Activated effector memory CD4-positive, alpha-beta T cell treated with anti-CD3 and anti-CD28 coated beads, Interleukin-2, amount 50 U/mL, for 16 hours (primary cell): ENCODE measurements at places on chromosomes 16 and 17.

- no peak for DNase-seq
Measured at GRCh38 chr17:82602487-82602886, 45.8 kb downstream of the WDR45B start.

GRCh38 chr17:14302091-14302430, 1.2 kb downstream of the HS3ST3B1 start:
- peak; percentile 87 for DNase-seq

DNA sequence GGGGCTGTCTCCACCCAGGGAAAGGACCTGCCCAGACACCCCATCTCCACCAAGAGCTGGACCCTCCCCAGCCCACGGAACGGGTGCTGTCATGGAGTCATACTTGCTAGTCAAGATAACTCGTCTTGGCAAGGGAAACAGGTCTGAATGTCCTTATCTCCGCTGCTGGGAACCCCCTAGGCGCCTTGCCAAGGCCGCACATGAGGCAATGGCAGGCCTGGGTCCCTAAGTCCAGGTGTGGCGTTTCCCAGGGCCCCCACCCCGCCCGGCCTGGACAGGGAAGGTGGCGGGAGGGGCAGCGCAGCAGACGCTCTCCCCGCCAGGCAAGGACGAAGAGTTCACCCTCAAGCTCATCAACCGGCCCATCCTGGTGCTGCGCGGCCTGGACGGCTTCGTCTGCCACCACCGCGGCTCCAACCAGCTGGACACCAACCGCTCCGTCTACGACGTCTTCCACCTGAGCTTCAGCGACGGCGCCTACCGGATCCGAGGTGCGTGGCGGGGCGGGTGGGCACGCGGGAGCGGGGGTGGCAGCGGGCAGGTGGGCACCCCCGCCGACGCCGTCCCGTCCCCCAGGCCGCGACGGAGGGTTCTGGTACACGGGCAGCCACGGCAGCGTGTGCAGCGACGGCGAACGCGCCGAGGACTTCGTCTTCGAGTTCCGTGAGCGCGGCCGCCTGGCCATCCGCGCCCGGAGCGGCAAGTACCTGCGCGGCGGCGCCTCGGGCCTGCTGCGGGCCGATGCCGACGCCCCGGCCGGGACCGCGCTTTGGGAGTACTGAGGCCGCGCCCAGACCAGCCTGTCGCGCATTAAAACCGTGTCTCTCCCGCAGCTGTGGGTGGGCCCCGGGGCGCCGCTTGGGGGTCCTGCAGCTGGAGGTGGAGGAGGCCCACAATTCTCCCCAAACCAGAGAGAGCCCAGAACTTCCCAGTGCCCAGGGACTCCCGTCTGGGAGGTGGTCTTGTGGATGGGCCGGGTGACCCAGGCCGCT, 8.4 kb downstream of the FSCN2 start:
- no peak for DNase-seq

- no peak for DNase-seq
Measured at GRCh38 chr17:36641331-36641876, 40.0 kb downstream of the MRM1 start.

DNA sequence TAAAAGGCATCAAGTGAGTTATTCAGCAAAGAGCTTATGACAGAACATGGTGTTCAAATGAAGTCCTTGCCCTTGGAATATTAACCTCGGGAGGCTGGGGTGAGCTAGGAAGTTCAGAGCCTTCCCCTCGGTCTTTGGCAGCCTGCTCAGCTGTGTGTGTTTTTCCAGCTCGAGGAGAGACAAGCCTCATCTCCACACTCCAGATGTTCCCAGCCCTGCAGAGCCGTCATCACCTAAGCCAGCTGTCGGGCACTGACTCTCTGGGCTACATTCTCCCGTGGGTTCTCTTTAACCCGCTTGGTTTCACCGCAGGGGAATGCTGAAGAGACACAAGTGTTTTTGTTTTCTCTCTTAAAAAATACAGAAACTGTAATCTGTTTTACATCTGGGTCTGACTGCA, 47.1 kb downstream of the IRX3 start:
- no peak for DNase-seq

DNA sequence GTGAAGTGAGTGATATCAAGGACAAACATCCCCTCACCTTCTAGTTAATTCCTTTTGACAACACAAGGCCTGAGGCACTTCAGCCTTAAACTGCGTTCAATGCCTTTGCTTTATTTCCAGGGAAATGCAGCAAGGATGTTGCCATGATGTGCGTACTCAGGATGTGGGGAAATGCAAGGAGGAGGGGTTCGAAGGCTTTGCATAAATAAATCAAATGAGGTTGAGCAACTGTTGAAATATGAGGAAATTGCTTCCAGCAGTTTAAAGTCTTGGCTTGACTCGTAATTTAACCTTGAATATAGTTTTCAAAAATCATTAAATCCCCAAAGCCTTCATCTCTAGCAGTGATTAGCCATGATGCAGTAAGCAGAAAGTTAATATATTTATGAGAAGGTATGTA, 81.8 kb upstream of the CCL2 start:
- no peak for DNase-seq

GRCh38 chr16:588639-588888, 1.3 kb upstream of the RAB40C start:
- peak; percentile 87 for DNase-seq

GRCh38 chr16:48350736-48351135, 34.5 kb downstream of the SIAH1 start:
- DNase-seq, result no peak

- no peak for DNase-seq
Measured at GRCh38 chr17:28046034-28046825, 3.8 kb downstream of the NLK start.

DNA sequence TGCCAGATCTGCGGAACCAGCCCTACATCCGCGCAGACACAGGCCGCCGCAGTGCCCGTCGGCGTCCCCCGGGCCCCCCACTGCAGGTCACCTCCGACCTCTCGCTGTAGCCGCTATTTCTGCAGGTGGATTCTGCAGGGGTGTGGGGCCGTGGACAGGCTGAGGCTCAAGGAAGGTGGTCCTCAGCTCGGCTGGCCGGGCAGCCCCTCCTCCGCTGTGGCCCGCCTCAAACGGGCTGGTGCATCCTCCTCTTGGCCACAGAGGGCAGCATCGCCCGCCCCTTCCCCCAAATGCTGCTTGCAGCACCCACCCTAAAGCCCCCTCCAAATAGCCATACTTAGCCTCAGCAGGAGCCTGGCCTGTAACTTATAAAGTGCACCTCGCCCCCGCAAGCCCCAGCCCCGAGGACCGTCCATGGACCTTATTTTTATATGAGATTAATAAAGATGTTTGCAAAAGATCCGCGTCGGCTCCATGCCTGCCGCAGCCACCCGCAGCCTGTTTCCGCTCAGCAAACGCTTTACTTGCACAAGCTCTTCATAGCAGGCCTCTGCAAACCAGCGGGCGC, 14.9 kb downstream of the SPATA32 start:
- DNase-seq, result no peak

- DNase-seq, result no peak
Measured at GRCh38 chr17:40281663-40282062, 6.0 kb upstream of the CDC6 start.

DNA sequence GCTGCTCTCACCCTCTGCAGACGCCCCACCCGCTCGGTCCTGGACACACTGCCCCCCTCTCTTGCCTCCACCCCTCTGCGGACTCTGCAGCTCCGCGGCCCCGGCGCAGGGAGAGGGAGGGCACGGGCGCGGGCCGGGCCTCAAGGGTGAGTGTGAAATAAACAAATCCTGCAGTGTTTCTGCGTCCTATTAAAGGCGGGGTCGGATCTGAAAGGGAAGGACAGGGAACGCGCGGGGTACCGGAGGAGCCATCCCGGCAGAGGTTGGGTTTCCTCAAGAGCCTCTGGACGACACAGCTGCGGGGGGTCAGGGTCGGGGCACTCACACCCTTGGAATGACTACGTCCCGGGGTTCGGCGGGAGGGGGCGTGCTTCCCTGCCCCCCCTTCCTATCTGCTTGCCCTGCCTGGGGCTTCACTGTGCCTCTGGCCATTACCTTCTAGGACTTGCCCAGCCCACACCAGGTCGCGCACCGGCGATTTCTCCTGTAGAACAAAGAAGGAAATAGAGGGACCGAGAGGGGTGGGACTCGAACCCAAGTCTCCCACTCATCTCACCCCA, 466 bp upstream of the HSF4 start:
- DNase-seq, result no peak

DNA sequence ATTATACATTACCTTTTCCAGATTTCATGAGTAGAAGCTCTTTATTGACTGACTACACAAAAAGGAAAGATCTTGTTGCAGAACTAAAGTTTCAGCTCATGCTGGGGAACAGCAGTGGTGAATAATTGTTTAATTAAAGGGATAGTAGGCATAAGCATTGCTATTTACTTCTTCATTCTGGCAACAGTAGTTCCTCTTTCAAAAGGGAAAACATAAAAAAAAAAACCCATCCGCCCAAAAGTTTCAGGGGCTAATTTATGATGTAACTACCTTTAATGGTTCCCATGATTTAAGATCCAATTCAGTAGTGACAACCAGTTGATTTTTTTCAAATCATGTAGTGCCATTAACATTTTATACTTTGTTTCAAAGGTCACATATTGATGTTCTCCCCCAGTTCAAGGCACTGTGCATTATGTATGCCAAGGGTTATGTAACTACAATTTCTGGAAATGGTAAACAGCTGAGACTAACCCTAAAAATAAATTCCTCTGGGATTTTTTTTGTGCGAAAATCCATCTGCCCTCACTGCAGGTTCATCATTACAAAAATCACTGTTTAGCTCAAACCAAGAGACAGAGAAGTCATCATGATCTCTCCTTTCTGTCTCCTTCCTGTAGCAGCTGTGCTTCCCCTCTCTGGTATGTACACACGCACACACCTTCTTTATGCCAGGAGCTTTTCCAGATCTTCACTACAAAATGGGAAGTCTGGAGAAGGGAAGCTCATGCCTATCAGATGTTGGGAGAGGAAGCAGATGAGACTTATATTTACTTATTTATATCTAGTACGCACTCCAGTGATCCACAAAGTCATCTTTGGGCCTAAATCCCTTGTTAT, 2.2 kb upstream of the PHLPP2 start:
- no peak for DNase-seq

GRCh38 chr17:38918916-38919315, 6.5 kb upstream of the LASP1NB start:
- DNase-seq, result no peak

GRCh38 chr17:2982854-2983253, 80.6 kb downstream of the OR1D5 start:
- no peak for DNase-seq

DNA sequence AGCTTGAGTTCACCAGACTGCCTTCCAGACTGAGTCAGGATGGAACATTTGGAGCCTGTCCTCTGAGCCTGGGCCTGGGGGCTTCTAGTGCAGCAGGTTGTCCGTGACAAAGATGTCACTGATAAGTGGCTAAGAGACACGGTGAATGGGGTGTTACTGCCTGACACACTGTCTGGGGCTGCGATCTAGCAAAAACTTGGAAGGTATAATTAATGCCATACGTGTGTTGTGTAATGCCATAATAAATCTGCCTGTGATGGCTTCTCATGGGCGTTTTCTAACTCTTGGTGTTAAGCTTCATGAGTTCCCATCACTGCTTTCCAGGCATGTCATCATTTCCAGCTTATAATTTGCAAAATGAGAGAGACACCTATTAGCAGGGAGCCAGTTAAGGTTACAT, 215.4 kb downstream of the UTP18 start:
- no peak for DNase-seq

DNA sequence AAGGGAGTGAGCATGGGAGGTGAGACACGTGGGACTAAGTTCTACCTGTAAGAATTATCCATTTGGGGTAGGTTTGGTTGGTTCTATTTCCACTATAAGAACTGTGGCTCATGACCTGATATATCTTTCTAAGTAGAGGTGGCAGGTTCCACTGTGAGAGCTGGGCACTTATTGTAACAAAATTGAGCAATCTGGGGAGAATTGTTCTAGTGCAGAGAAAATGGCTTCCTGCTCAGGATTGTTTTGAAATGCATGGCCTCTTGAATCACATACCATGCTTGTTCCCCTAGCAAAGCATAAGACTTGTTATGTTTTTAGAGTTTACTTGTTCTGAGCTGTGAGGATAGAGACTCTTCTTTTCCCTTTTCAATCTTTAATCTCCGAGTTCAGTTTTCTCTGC, 125.9 kb downstream of the MAP2K6 start:
- DNase-seq, result no peak

- DNase-seq, result peak; percentile 87
Measured at GRCh38 chr16:84599521-84600202, 18.2 kb downstream of the COTL1 start.

DNA sequence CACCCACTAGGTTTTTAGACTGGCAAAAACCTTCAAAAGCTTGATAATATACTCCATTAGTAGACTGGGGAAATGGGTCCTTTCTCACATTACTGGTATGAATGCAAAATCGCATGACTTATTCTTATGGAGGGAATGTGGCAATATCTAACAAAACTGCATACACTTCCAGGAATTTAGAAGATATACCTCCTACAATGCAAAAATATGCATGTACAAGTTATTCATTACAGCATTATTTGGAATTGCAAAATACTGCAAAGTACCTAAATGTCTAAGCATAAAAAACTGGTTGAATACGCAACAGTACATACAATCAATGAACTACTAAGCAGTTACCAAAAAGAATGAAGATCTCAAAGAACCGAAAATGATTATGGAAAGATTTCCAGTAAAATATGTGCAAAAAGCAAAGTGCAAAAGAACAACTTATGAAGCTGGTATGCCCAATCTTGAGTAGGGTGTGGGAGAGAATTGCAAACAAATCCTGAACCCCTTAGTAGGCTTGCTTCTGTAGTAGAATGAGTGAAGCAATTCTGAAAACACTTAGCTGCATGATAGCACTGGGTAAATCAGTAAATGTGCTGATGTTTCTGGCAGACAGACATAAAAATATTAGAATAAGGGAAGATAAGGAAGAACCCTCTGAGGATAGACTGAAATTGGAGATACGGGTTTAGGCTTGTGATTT, 180.1 kb downstream of the PARN start:
- DNase-seq, result no peak

DNA sequence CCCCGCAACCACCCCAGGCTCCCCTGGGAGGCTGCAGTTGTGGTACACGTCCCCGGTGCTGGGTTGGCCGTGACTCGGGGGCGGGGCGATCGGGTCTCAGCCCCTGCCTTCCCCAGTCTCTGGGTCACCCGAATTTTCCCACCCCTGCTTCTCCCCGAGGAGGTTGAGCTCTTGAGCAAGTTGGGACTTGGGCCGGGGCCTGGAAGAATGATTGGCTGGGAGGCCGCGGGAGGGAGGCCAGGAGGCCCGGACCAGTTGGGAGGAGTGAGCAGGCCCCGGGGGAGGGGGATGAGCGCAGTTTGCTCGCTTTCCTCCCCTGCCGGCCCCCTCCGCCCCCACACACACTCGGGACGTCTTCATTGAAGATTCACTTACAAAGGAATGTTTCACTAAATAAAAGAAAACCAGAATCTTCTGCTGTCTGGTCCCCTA, 4.5 kb upstream of the HEXIM1 start:
- peak; percentile 63 for DNase-seq

DNA sequence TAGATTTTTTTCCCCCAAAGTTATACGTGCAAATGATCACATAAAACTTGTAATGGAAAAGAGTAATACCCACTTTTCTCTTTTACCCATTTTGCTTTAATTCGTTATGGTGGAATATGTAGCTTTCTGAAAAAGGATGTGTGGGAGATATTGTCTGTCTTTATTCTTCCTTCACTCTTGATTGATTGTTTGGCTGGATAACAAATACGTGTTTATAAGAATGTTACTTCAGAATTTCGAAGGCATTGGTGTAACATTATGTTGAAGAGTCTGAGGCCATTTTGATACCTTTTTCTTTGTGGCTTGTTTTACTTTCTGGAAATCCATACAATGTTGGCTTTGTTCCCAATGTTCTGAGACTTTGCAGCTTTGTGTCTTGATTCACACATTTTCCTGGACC, 71.4 kb downstream of the BCAS3 start:
- DNase-seq, result no peak

GRCh38 chr16:47460359-47460710, 528 bp downstream of the ITFG1 start:
- DNase-seq, result no peak
